ENCODE measurements at places on chromosomes 6 and 20.

- DNase-seq, result no peak
Observed at GRCh38 chr6:105817370-105817769, 268.8 kb upstream of the PRDM1 start.

DNA sequence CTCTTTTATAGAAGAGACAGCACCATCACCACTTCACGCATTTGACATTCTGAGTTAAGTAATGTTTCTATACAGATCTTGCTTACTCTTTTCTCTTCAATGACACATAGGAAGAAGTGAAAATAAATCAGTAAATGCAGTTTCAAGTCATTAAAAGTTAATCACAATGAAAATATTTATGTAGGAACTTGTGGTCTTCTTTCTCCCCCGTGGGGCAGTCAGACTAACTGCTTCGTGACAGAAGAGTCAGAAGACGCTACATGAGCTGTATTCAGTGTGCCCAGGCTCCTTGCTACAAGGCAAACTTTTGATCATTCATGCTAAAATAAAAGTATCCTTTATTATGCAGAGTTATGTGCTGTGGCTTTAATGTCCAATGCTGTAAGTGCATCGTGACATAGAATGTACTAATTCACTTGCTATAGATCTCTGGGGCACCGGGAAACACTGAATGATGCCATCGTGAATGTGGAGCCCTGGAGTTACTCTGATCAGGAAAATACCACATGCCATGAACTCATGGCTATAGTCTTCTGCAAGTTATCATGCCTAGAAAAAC is 117.8 kb upstream of the TRAF3IP2 start:
- no peak for DNase-seq

DNA sequence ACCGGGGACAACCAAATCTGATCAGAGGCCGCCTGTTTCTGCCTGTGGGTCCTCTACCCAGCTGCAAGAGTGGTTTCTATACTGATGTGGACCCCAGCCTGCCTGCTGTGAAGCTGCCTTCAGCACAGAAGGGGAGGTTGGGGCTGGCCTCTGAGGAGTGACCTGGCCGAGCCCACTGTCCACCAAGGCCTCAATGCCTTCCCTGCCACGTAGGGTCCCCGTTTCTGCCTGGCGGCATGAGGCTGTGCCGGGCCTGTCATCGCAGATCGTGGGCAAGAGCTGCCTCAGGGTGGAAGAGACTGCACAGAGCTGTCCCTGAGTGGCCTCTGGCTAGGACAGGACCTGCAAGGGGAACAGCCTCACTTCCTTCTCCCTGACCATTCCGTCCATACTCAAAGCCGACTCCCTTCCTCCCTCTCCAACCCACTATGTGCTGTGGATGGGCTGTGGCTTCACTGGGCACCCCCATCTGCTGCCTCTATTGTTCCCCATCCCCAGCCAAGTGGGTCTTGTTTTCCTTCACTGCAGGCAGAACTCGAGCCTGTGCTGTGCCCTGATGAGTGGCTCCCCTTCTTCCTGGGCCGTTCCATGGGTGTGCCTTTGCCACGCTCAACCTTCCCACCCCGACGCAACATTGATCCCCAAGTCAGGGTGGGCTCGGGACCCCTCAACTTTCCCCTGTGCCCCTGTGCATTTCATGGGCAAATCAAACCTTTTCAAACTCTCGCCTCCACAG is 60.3 kb downstream of the ERMARD start:
- no peak for DNase-seq

DNA sequence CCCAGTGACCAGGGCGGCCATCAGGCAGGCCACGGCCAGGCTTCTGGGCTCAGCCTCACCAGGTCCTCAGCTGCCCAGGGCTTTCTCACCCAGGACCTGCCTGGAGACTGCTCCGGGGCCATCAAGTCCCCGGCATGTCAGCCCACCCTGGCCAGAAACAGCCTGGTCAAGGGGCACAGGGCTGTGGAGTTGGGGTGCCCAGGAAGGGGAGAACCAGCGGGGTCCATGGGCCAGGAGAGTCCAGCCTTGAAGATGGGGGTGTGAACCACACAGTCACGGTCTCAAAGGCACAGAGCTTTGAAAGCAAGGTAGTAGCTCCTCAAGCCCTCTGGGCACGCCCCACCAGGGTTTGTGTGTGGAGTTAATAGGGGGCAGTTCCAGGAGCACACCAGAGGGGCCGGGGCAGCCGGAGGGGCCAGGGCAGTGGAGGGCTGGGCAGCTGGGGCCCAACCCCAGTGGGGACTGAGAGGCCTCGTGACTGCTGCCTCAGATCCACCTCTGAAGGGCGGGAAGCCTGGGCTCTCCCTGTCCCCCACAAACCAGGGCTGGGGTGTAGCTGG is 48.0 kb upstream of the BHLHE23 start:
- DNase-seq, result peak; percentile 24

GRCh38 chr6:80003826-80004172 is 650 bp upstream of the TTK start:
- peak; percentile 39 for DNase-seq

- DNase-seq, result no peak
Observed at GRCh38 chr6:36598739-36599318, 4.7 kb downstream of the SRSF3 start.

DNA sequence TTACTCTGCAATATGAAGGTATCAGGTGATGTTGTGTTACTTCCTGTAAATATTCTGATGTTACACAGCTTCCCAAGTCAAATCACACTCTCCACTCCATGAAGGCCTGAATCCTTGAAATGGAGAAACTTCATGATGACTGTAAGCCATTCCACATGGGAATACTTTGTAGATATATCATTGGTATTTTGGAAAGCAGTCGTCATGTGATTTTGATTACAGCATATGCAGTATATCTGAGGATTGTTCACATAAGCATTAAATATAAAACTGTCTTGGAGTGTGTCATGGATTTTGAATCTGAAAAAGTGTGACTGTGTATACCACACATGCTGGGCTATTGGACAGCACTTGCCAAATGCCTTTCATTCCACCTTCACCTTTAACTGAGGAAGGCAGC is 118.3 kb upstream of the EXOC2 start:
- DNase-seq, result no peak

DNA sequence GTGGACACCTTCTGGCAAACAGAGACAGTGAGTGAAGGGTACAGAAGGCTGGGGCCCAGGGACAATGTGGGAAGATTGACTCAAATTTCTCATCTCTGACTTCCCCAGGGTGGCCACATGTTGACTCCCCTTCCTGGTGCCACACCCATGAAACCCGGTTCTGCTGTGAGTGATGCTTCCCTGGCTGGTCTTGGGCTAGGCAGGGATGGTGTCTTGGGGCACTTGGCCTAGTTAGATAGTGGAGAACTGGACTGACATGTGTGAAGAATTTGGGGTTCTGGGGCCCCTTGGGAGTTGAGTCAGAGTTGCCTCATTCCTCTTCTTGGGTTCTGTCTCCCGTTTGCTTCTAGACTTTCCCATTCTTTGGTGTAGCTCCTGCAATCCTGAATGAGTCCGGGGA is 34.2 kb downstream of the GSS start:
- no peak for DNase-seq

GRCh38 chr20:8043687-8044282 is 24.2 kb upstream of the TMX4 start:
- no peak for DNase-seq

GRCh38 chr20:62918831-62919230 is 7.5 kb downstream of the DIDO1 start:
- no peak for DNase-seq

GRCh38 chr6:36550473-36551000 is 3.3 kb upstream of the STK38 start:
- DNase-seq, result no peak

GRCh38 chr20:53828088-53828681 is 234.5 kb upstream of the ZNF217 start:
- no peak for DNase-seq

- no peak for DNase-seq
Observed at GRCh38 chr6:110033101-110033500, 55.0 kb downstream of the GPR6 start.

DNA sequence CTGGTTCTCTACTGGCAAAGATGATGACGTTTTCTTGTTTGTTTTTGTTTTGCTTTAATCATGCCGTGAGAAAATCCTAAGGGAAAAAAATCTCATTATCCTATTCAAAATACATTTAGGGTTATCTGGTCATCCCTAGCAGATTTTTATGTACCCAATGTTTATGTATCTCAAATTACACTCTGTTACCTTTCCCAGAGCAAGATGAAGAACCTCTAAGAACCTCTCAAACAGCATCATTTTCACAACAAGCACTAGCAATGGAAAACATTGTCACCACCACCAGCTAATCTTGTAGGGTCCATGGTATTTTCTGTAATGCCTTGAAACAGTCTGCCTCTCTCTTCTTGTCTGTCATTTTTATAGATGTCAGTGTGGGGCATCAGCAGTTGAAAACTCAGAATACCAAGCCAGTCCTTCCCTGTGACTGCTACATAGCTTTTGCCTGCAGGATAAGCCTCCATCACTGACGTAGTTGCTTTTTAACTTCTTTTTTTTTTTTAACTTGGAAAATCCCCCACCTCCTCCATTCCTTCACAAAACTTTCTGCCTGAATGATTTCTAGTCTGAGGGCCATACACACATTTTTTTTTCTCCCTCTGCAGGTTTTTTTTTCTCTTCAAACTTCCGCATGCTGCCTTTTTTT is 2.4 kb upstream of the SNAP25 start:
- no peak for DNase-seq

GRCh38 chr20:59933849-59934585 is 580 bp upstream of the SYCP2 start:
- peak; percentile 90 for DNase-seq

DNA sequence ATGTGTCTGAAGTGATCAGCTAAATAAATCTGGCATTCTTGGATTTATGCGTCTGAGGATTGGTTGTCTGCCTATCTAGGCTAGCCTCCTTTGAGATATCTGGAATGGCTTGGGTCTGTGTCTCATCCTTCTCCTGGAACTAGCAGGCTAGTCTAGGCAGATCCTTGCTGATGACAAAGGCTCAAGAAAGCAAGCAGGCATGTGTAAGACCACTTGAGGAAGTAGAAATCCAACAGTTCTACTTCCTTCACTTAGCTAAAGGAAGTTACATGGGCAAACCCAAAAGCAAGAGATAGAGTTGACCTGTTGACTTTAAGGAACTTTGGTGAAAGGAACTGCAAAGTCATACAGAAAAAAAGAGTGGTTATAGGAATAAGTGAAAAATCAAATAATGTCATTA is 672.6 kb downstream of the MAFB start:
- DNase-seq, result no peak

DNA sequence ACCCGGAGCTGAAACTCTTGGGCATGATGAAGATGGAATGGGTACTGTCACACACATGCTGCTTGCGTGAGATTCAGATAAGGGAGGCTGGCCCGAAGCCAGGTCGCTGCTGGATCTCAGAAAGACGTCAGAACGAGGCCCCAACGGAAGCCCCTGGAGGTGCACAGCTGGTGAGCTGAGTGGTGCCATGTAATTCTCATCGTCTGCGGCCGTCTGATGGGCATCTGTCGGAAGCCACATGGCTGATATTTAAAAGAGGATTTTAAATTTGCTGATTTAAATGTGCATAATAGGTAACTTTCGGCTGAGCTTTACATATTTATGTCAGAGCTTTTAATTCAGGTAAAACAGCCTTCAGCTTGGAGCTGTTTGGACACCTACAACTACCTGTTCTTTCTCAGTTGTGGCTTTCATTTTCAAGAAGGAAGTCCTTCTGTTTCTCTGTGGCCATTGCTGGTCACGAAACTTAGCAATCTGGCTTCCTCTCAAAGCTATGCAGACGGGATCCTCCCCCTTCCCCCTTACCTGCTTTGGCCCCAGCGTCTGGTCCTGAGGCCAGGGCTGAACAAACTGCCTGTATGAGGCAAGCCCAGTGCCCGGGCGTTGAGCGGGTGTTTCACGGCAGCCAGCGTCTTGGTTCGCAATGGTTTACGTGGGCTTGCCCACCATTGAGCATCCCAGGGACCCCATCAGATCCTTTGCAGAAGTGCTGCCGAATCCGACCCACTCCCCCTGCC is 9.2 kb downstream of the SLCO4A1 start:
- DNase-seq, result peak; percentile 82

DNA sequence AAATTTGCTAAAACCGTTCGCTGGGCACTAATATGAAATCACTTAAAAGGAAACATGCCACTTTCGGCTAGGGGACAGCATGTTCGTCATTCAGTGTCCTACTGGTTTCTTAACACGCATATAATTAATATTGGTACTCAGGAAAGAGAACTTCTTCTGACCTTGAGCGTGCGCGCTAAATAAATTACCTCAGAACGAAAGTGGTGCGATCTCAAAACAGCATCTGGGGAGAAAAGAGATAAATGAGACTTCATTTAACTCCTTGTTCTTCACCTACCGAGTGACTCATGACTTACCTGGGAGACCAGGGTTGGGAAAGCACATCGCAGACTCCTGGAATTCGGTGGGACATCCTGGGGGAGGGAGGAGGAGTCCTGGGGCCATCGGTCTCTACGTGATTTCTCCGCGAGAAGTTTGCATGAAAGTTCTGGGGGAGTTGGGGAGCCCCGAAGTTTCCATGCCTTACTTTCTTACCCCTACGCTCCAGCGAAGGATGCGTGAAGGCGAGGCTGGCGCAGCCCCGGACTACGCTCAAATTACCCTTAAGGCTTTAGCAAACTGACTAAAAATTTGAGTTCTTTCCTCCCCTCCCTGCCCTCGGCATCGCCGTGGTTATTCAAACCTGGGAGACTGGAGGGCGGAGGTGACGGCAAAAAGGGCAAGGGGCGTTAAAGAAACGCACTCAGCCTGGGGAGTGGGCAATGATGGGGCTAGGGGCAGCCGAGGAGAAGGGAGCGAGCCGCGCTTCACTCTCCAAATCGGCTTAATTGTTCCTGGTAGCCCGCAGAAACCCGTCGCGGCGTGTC is 1.1 kb upstream of the BEND6 start:
- DNase-seq, result no peak

- no peak for DNase-seq
Observed at GRCh38 chr6:15121977-15122550, 123.8 kb upstream of the JARID2 start.

GRCh38 chr6:5205035-5205507 is 55.7 kb downstream of the LYRM4 start:
- no peak for DNase-seq

- no peak for DNase-seq
Observed at GRCh38 chr6:44576132-44576631, 188.7 kb downstream of the CDC5L start.

DNA sequence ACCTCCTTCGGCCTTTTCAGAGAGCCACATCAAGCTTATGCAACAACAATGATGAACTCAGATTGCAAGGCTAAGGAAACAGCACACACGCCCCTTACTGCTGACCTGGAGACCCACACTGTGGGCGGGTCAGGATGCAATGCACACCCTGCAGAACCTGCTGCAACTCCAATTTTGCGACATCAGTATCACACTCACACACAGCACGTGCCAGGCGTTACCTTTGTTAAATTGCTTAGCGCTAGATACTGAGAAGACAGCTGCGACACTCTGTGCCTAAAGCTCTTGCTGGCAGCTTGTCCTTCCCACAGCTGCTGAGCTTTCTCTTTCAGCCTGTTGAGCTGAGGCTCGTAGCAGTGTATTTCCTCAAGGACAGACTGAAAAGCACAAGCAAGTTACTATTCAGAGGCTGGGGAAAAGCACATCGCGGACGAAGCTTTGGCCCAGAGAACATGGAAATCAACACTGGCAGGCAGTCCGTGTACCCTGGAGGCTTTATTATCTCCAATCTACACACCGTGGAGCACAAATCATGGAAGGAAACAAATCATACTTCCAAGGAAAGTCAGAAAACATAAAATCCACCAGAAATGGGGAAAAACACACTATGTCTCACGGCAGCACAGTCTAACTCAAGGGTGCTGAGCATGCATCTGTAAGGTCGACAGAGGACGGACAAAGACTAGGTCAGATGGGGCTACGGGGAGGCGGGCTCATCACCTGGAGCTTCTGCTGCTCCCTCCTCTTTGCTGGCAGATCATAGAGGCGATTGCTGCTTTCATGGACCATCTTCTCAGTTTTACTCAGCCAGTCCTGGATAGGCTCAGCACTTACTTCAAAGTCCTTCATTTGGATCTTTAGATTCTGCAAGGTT is 268.2 kb downstream of the SYNE1 start:
- peak; percentile 62 for DNase-seq

Measured in Right ventricle myocardium superior (tissue), 1 donor.